ENCODE measurements at places on chromosomes 7 and 10. TPM values are rescaled to one million over a fixed set of nuclear protein-coding genes. Genes with fewer than 3 reads are reported as not detected.

Gene RTKN2
- total RNA-seq, result 1.9 TPM

Gene TFEC
- total RNA-seq, result under 0.01 TPM

Gene AMPH
- not detected for total RNA-seq

Gene GPER1
- 0.21 TPM for total RNA-seq

Gene PNPLA8
- 26.4 TPM for total RNA-seq

Gene ASB10
- total RNA-seq, result not detected

Gene CYP3A7
- not detected for total RNA-seq

Gene ARHGAP22
- total RNA-seq, result 29.4 TPM

Gene PDSS1
- total RNA-seq, result 6.6 TPM

Gene CTAGE8
- total RNA-seq, result 2.8 TPM

Gene CXCL12
- not detected for total RNA-seq

Gene GNAI1
- total RNA-seq, result 100.0 TPM

Gene ADAMTS14
- total RNA-seq, result not detected

Gene ZNF365
- 3.4 TPM for total RNA-seq

Gene MEOX2
- total RNA-seq, result not detected

Gene ZNF488
- 1.1 TPM for total RNA-seq

Gene NIPSNAP2
- total RNA-seq, result 43.6 TPM

Gene PRLHR
- total RNA-seq, result not detected

Gene PDGFA
- total RNA-seq, result 38.1 TPM

Gene AOAH
- not detected for total RNA-seq

Gene PLA2G12B
- total RNA-seq, result not detected

Gene TET1
- total RNA-seq, result 0.21 TPM

Gene RBP3
- total RNA-seq, result not detected

Gene AS3MT
- total RNA-seq, result 4.9 TPM

Gene OR2A12
- total RNA-seq, result not detected

Gene HACD1
- 33.0 TPM for total RNA-seq

Gene SPAM1
- not detected for total RNA-seq

Gene C7orf57
- total RNA-seq, result 0.21 TPM

Gene SRPK2
- 48.2 TPM for total RNA-seq

Gene CALML3
- 2.7 TPM for total RNA-seq

Gene MTURN
- total RNA-seq, result 14.3 TPM

Gene COL26A1
- total RNA-seq, result not detected

Gene ANKRD1
- total RNA-seq, result 0.21 TPM

Gene PPP1R17
- total RNA-seq, result not detected

Gene ZNF736
- 3.2 TPM for total RNA-seq

Gene HPSE2
- total RNA-seq, result not detected

Gene GATA3
- under 0.01 TPM for total RNA-seq

Gene NRBF2
- 32.2 TPM for total RNA-seq

Gene FOXP2
- 5.8 TPM for total RNA-seq

Gene C7orf33
- total RNA-seq, result not detected

Gene PNLIPRP1
- not detected for total RNA-seq

Gene HOXA10
- 2.2 TPM for total RNA-seq
